ENCODE measurements at places on chromosomes 3 and 15.

DNA sequence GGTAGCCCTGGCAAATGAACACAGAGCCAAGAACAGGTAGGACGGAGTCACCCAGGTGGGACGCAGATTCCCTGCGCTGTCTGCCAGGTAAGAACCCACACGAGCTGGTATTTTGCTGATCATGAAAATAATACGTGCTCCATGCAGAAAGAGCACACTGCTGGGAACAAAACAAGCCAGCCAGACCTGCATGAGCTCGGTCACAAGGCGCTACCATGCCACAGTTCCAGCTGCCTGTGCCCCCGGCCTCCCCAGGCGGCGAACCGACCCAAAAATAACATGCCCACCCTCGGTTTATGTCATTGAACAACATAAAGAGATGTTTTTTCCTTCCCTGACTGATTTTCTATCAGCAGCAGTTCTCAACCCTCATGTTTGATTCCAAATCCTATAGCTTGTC, 25.8 kb downstream of the CYFIP1 start:
- DNase-seq = no peak

GRCh38 chr15:68646156-68646555, 67.4 kb downstream of the CORO2B start:
- DNase-seq = no peak

- DNase-seq = no peak
Measured at GRCh38 chr3:126307591-126308393, 49.4 kb downstream of the KLF15 start.

DNA sequence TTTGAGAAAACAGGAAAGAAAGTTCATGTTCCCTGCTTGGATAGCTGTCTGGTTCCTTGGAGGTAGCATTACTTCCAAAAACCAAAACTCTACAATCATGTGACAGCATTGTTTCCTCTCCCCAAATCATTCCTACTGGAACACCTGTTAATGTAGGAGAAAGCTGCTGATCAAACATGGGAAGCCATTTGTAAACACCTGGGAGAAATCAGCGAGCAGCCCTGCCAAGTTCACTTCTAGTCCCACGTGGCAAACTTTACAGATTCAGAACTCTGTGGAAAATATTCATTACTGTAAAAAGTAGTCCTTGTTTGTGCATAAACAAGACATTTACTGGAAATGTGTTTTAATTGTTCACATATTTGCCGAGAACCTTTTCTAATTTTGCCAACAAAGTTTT, 275.5 kb upstream of the AZI2 start:
- no peak for DNase-seq

- DNase-seq = no peak
Measured at GRCh38 chr3:109195815-109196214, 59.3 kb downstream of the C3orf85 start.

All from heart right ventricle (tissue), 16 donors.